ENCODE measurements at places on chromosomes 4 and X. TPM values are rescaled to one million over a fixed set of nuclear protein-coding genes. Genes with fewer than 3 reads are reported as not detected.

Gene RASSF6
- total RNA-seq: 1.6 TPM

GRCh38 chr4:134501973-134502643 lies 300.5 kb upstream of the PABPC4L start:
- no peaks in the 10 kb centered on the region for H3K27me3 ChIP-seq
- no peaks in the 10 kb centered on the region for H3K36me3 ChIP-seq
- H3K4me3 ChIP-seq: no peak overlapping the region
- H3K4me1 ChIP-seq: no peaks in the 10 kb centered on the region
- DNase-seq: no peak

DNA sequence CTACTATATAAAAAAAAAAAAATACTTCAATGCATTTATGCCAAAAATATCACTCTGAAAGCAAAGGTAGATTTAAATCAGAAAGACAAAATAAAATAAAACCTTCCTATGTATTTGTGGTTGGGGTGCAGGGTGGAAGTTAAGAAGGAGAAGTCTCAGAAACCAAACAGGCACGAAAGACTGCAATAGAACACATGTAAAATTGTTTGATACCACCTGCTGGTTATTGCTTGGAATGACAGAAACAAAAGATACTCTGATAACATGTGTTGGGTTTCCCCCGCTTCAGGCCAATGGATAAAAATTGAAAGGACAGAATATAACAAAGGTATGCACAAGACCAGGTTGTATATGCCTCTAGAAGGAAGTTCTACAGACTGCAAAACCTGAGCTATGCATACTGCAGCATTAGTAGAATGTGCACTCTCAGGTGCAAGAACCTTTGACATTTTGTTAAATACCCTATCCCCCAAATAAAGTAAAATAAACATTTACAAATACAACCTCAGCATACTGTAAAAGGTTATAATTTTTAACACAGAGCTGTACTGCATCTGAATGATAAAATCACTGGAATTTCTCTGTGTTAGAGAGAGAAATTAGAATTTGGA lies 118.8 kb downstream of the GABRA2 start:
- H3K36me3 ChIP-seq: no peaks in the 10 kb centered on the region
- DNase-seq: no peak
- no peak overlapping the region for H3K27ac ChIP-seq
- no peaks in the 10 kb centered on the region for H3K27me3 ChIP-seq
- H3K4me1 ChIP-seq: no peaks in the 10 kb centered on the region
- no peak overlapping the region for H3K4me3 ChIP-seq

DNA sequence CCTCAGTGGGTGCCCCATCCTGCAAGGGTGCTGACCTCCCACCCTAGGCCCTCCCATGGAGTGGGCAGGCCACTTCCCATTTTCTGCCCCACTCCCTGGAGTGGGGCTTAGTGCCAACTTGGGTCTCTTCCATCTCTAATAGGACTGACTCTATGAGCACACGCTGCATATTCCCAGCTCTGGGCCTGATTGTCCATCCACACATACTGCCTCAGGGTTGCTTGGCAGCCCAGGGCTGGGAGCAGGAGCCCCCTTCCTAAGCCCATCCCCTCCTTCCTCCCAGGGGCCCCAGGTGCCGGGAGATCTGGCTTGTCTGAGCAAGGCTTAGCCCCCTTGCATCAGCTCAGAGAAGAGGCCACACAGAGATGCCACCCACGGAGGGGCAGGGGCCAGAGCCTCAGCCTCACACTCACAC lies 55.1 kb downstream of the PJA1 start:
- H3K36me3 ChIP-seq: no peaks in the 10 kb centered on the region
- no peak overlapping the region for H3K4me3 ChIP-seq
- no peak for DNase-seq
- no peak overlapping the region for H3K27ac ChIP-seq
- H3K27me3 ChIP-seq: no peaks in the 10 kb centered on the region

DNA sequence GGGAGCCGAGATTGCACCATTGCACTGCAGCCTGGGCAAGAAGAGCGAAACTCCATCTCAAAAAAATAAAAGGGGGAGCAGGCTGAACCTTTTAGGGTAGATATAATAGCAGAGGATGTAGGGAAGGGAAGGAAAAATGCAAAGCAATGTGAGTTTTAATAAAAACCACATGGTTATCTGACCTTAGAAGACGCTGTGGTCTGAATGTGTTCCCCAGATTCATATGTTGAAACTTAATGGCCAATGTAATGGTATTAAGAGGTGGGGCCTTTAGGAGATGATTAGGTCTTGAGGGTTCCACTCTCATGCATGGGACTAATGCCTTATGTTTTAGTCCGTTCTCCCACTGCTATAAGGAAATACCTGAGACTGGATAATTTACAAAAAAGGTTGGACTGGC lies 114.1 kb upstream of the STX18 start:
- H3K4me1 ChIP-seq: no peaks in the 10 kb centered on the region
- no peaks in the 10 kb centered on the region for H3K36me3 ChIP-seq
- DNase-seq: no peak
- H3K4me3 ChIP-seq: no peak overlapping the region
- no peak overlapping the region for H3K27ac ChIP-seq
- H3K27me3 ChIP-seq: no peaks in the 10 kb centered on the region

DNA sequence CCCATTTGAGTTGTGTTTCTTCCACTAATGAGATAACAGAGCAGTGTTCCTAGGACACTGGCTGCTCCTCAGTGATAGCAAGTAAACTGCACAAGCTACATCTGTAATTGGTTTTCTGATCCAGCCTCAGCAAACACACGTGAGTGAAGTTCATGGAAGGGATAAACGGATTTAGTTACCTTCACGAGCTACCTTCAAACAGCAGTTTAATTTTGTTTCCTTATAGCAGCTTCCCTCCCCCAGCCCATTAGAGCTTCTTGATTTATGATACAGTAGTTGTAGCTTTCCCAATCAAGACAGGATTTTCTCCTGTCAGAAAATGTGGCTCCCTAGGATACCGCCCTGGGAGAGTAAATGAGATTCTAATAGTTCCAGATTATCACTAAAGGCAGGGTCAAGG lies 634.2 kb upstream of the FAT1 start:
- H3K27me3 ChIP-seq: no peaks in the 10 kb centered on the region
- H3K27ac ChIP-seq: no peak overlapping the region
- no peaks in the 10 kb centered on the region for H3K4me1 ChIP-seq
- no peaks in the 10 kb centered on the region for H3K36me3 ChIP-seq
- no peak for DNase-seq

Measured in ovary (tissue), 10 donors.